DMS153 (cell line): ENCODE measurements at places on chromosomes 7 and 10.

GRCh38 chr10:19578571-19578970, 237.7 kb upstream of the PLXDC2 start:
- DNase-seq, result no peak

GRCh38 chr7:110943701-110944345, 147.1 kb upstream of the LRRN3 start:
- no peak for DNase-seq

DNA sequence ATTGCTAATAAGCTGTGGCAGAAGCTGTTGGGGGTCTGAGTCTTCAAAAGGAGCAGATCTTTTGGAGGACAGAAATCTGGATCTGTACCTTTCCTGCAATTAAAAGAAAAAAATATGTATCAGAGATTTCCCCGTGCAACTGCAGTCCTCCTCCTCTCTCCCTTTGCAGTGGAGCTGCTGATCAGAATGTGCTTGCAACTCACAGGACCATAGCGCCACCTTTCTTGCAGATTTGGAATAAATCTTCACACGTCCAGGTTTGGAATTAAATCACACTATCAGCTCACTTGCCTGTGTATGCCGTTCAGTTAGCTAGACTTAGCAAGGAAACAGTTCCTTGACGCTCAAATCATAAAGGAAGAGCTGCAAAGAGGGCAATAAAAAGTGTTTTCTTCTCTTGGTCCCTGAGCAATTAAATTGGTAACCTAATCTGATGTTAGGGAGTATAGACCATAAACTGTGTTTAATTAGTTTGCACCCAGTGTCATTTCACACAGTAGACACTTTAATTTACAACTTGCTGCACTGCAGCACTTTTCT, 77.4 kb downstream of the PON1 start:
- DNase-seq, result peak; percentile 86

DNA sequence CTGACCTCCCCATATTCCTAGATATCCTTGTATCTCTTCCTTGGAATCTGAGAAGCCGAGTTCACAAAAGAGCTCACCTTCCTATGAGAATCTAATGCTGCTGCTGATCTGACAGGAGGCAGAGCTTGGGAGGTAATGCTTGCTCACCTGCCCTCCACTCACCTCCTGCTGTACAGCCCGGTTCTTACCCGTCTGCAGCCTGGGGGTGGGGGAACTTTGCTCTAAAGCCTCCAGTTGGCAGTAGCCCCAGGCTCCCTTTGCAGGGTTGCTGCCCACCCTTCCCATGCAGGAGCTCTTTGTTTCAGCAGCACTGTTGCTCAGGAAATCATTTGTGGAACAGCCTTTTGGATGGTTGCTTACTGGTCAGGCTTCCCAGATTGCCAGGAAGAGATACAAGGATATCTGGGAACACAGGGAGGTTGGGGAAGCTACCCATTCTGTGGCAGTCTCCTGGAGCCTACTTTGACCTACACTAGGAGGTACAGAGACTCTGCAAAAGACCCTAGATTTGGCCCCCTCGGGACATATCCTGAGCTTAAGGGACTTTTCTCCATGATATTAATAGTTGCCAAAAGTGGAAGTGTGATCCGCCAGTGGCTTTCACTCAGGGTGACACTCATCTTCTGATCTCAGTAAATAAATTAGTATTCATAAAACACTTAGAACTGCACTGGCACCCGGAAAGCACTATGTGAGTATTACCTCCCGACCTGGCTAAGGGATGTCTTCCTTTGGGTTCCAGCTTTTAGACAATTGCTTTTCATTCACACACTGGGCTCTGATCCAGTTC, 363.7 kb upstream of the PODXL start:
- DNase-seq, result no peak

GRCh38 chr7:121107923-121108498, 119.5 kb downstream of the CPED1 start:
- peak; percentile 31 for DNase-seq

GRCh38 chr7:101567230-101567629, 61.9 kb downstream of the MYL10 start:
- peak; percentile 25 for DNase-seq

DNA sequence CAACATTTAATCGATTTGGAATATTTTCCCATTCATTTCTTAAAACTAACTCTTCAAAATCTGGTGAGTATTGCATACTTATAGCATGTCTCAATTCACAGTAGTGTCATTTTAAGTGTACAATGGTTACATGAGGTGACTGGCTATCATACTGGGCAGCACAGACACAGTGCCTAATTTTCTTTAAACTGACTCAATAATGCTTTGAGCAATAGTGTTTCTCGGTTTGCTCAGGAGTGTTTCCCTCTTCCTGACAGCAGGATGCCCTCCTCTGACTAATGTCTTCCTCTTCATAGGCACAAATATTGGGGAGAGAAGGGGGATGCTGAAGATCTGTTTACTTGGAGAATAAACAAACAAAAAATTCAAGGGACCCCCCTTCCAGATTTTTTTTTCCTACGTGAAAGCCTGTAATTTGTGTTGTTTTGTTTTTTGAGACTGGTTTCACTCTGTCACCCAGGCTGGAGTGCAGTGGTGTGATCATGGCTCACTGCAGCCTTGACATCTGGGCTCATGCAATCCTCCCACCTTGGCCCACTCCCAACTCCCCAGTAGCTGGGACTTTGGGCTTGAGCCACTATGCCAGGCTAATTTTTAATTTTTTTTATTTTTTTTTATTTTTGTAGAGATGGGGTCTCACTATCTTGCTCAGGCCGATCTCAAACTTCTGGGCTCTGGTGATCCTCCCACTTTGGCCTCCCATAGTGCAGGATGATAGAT, 2.2 kb downstream of the MRC1 start:
- no peak for DNase-seq

GRCh38 chr10:58013406-58013805, 254.3 kb downstream of the IPMK start:
- DNase-seq, result no peak

DNA sequence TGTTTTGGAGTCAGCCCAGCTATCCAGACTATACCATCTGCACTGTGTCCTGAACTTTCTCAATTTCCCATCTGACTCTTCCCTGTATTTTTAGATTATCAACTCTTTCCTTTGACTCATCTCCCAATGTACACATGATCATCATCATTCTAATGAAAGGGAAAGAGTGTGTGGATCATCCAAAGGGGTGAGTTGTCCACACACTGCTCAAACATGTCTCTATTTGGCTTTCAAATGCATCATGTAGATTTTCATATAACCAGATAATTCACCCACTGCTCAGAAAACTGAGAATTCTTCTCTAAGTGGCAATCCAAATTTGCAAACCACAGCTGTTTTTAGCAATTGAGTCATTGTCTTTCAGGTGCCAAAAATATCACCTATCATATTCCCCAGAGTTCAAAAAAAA, 190.2 kb upstream of the HPS1 start:
- DNase-seq, result no peak

DNA sequence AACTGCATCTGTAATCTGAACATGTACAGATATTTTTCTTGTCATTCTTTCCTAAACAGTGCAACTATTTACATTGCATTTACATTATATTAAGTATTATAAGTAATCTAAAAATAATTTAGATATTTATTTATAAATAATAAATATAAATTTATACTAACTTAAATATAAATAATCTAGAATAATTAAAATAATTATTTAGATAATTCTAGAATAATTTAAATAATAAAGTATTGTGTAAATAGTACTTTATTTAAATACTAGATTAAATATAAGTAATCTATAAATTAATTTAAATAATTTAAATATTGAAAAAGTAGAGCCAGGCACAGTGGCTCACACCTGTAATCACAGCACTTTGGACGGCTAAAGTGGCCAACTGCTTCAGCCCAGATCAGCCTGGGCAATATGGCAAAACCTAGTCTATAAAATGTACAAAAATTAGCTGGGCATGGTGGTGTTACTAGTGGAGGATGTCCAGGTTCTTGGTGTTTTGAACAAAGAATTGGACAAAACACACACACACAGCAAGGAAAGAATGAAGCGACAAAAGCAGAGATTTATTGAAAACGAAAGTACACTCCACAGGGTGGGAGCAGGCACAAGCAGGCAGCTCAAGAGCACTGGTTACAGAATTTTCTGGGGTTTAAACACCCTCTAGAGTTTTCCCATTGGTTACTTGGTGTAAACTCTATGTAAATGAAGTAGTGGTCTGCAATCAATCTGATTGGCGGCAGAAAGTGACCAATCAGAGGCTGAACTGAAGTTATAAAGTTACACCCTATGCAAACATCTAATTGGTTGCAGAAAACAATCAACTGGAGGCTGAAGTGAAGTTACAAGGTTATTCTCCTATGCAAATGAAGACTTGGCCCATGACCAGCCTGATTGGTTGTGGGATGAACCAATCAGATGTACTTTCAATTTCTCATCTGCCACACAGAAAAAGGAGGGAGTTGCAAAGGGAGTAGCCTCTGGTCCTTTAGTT, 100.2 kb upstream of the SP4 start:
- DNase-seq, result no peak

DNA sequence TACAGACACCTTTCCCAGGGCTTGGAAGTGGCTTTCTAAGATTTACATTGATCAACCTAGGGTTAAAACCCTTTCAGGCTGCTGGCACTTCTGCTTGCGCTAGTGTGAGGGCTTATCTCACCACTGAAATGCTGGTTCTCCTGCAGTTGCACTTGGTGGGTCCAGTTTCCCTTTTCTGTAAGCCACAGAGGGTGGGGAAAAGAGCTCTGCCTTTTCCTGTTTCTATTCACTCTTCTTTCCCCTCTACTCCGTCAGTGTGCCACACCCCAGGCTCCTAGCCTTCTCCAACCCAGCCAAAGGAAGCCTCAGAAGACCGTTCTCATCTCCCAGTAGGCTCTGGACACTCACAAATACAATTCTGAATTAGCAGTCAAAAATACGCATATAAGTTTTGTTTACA, 19.0 kb upstream of the CAPZA2 start:
- no peak for DNase-seq

- DNase-seq, result no peak
Measured at GRCh38 chr7:156889089-156889488, 3.9 kb downstream of the LMBR1 start.

- DNase-seq, result no peak
Measured at GRCh38 chr10:73456187-73456890, 23.0 kb upstream of the MSS51 start.

DNA sequence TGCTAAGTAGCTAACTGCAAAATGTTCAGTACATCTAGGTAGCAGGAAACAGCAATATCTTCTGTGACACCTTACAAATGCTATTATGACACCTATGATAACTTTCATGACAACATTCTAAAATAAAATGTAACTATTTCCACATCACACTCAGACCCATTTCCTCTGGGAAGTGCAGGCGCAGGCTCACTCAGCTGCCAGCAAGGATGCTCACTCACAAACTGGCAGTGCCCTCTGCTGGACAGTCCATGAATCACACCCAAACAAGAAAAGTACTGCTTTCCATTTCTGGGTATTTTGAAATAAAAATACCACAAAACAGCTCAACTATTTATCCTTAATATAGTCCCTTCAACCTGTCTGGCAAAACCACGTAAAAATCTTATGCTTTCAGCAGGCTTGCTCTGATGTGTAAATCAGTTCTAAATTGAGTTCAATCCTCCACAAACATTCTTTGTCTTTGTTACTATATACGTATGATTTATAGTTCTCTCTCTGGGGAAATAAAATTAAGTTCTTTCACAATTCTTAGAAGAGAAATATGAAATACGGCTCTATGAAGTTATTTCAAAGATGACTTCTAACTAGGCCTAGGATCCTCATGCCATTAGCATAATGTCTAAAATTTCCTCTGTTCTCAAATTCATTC, 176.6 kb downstream of the PARD3 start:
- DNase-seq, result no peak

- no peak for DNase-seq
Measured at GRCh38 chr7:156493942-156494341, 146.6 kb upstream of the RNF32 start.

DNA sequence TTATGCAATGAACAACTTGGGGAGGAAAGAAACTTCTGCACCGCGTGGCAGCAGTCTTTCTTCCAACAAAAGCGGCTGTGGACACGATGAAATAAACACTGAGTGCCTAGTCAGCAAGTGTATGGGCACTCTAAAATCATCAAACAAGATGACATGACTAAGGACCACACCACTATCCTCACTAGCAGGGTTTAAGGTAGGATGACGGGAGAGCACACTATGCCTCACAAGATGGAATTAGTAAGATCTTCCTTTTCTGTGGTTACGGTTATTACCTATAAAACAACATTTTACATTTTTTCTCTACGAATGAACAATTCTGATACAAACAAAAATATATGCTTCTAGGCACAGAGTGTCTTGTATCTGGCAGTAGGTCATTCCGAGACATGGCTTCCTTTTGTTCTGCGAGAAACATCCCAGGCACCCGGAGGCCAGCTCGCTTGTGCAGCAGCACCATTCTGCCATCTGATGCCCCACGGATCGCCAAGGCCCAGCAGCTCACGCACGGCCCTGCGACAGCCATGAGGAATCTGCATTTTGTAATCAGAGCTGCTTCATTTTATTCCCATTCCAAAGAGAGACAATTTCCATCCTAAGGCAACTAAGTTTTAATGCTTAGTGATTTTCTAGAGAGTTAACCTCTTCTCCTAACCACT, 54.1 kb upstream of the NCAPG2 start:
- DNase-seq, result no peak

DNA sequence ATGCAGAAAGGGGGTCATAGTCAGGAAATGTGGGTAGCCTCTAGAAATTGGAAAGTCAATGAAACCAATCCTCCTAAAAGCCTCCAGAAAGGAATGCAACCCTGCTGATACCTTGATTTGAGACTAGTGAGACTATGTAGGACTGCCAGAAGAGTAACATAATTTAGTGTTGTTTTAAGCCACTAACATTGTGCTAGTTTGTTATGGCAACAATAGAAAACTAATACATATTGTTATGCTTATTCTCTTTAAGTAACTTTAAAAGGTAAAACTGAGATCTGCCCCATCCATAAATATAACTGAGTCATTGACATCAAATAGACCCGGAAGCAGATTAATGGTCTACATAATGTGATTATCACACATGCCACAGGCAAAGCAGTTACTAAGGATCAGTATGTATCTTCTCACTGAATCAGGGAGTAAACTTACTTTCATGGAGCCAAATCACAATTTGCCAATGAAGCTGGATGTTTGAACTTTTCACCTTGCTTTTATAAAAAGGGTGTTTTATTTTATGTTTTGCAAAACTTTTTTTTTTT, 146.4 kb upstream of the TMEM106B start:
- DNase-seq, result no peak

- DNase-seq, result no peak
Measured at GRCh38 chr7:111540199-111540815, 22.0 kb downstream of the IMMP2L start.

GRCh38 chr7:38086857-38087256, 91.2 kb upstream of the STARD3NL start:
- no peak for DNase-seq

DNA sequence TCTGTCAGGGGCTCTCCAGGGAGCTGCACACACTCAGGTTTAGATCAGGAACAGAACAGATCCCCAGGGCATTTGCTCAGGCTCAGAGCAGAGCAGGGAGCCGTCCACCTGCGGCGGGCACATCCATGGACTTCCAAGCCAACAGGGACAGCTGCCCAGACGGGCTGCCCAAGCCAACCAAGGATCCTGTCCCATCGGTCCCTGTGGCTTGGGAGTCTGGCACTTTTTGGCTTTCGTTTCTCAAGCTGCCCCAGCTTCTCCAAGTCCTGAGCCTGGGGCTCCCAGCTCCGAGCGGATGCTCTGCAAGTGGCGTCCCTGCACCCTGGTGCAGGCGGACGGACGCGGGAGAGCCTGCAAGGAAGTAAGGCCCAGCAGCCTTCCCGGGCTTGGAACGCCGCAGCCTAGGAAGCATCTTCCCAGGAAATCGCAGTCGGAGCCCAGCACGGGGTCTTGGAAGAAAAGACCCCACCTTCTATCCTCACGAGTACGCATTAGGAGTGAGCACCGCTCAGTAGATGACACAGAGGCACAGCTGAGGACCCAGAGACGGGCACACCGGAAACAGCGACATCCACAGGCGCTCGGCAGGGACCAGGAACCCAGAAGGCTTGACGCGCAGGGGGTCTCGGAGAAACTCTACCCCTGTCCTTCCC, 6.0 kb downstream of the GPR146 start:
- no peak for DNase-seq
